ENCODE measurements at places on chromosomes 1 and 21.

GRCh38 chr1:172135978-172136610, 284.4 kb upstream of the C1orf105 start:
- DNase-seq, result no peak

GRCh38 chr1:230824551-230824918, 43.8 kb downstream of the C1orf198 start:
- DNase-seq, result no peak

- DNase-seq, result no peak
Observed at GRCh38 chr21:34280389-34280795, 83.4 kb upstream of the KCNE2 start.

- no peak for DNase-seq
Observed at GRCh38 chr1:79695138-79695537, 688.6 kb upstream of the ADGRL4 start.

DNA sequence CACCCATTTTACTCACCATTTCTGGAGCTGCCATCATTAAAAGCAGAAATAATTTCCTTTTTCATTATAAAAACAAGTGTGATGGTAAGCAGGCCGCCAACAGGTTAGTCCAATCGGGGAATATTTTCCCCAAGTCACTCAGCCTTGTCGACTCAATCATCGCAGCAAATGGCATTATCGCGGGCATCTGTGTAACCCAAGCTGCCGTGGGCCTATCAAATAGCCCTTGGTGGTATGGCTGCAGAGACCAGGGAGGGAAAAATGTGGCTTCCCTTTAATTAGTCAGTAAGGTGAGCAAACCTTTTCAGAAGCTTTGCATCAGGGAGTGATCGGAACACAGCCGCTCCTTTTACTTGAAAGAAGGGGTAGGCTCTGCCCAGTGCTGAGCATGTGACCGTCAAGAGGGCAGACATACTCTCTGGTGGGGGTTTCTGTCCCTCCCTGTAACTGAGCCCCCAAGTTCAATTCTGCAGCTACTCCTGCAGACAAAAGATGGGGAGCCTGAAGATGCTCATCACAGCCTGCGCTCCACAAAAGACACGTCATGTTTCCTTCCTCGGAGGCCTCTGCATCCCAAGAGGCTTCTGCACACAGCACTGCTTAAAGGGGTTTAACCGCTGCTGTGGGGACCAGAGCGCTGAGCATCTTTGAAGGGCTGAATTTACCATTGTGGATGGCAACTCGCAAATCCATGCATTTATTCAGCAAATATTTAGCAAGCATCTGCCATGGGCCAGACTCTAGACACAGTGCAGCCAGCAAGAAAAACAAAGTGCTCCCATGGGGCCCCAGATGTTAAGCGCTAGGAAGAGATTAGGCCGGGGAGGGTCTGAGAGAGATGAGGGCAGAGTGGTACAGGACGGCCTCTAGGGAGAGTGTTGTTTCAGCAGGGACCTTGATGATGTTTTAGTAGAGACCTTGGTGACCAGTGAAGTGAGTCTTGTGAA, 1.2 kb upstream of the TMPRSS3 start:
- no peak for DNase-seq

GRCh38 chr1:194476872-194477271, 1290.5 kb upstream of the B3GALT2 start:
- DNase-seq, result no peak

DNA sequence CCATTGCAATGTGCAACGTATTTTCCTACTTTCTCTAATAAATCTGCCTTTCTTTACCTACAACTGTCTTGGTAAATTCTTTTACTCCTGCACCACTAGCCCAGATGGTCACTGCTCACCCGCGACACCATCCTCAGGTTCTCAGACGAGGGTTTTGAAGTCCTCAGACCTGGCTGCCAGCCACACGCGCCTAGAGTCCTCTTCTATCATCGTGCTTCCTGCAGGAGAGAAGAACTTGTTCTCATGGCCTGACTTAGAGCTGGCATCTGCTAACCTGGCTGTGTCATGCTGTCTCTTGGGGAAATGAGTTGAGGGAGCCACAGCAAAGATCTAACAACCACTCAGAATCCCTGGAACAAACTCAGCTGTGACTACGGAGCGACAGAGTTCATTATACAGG, 30.3 kb upstream of the PGBD5 start:
- no peak for DNase-seq

GRCh38 chr1:1334835-1335234, 3.8 kb downstream of the TAS1R3 start:
- DNase-seq, result no peak

- no peak for DNase-seq
Observed at GRCh38 chr1:32972814-32973428, 8.3 kb upstream of the RNF19B start.

- DNase-seq, result no peak
Observed at GRCh38 chr1:23417570-23417969, 7.0 kb downstream of the TCEA3 start.

DNA sequence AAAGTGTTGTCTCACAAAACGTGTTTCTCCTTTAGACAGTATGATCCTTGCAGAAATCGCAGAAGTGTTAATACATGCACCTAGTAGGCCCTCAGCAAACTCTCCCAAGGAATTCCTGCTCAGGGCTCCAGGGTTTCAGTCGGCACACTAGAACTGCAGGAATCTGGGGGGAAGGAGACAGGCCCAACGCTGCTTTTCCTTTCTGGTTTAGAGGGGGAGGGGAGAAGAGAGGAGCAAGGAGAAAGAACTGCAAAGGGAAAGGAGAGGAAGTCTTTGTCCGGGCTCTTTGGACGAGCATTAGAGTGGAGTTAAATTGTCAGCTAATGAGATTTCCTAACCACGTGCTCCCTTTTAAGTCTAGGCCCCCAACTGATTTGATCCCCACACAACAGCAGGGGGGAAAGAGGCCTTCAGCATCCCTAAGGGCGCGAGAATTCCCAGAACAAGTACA, 103.7 kb upstream of the SOD1 start:
- no peak for DNase-seq

- peak; percentile 27 for DNase-seq
Observed at GRCh38 chr21:23130308-23130707, 2132.1 kb downstream of the NCAM2 start.

GRCh38 chr21:35529171-35529863, 480.2 kb upstream of the RUNX1 start:
- DNase-seq, result peak; percentile 16

GRCh38 chr1:9427388-9427787, 111.9 kb upstream of the SLC25A33 start:
- DNase-seq, result no peak

GRCh38 chr1:15066191-15066590, 87.4 kb upstream of the TMEM51 start:
- DNase-seq, result no peak

- DNase-seq, result no peak
Observed at GRCh38 chr1:79507770-79508169, 501.2 kb upstream of the ADGRL4 start.

GRCh38 chr1:43058545-43059360, 100.1 kb upstream of the SLC2A1 start:
- DNase-seq, result peak; percentile 58

- no peak for DNase-seq
Observed at GRCh38 chr1:211279340-211279739, 20.2 kb downstream of the RCOR3 start.

- DNase-seq, result peak; percentile 62
Observed at GRCh38 chr1:232477728-232478127, 152.2 kb downstream of the SIPA1L2 start.

DNA sequence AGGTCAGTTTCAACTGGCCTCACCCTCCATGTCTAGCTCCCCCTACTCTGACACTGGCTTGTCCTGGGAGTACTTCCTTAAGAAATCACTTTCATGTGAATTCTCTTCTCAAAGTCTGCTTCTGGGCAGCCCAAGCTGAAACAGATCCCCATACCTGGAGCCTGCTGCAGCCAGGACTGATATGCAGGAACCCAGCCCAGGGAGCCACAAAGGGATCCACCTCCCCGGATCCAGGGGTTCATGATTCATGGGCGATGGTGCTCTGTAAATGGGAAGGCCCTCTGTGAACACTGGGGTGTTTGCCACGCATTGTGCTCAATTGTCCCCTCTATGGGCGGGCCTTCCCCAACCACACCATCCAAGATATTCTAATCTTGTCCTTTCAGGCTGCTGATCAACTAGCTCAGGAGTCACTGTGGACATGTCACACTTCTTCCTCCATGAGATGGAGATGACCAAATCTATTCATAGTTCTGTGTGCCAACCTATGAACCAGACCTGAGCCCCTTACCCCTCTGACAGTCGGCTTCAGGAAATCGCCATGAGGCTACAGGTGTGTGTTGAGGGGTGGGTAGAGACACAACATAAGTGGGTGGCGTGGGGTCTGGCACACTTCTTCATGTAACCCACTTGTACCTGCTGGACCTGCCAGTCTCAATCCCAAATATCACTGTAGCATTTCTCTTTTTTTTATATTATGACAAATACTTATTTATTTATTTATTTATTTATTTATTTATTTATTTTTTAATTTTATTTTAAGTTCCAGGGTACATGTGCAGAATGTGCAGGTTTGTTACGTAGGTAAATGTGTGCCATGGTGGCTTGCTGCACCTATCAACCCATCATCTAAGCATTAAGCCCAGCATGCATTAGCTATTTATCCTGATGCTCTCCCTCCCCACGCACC, 41.8 kb downstream of the RUNX3 start:
- no peak for DNase-seq

DNA sequence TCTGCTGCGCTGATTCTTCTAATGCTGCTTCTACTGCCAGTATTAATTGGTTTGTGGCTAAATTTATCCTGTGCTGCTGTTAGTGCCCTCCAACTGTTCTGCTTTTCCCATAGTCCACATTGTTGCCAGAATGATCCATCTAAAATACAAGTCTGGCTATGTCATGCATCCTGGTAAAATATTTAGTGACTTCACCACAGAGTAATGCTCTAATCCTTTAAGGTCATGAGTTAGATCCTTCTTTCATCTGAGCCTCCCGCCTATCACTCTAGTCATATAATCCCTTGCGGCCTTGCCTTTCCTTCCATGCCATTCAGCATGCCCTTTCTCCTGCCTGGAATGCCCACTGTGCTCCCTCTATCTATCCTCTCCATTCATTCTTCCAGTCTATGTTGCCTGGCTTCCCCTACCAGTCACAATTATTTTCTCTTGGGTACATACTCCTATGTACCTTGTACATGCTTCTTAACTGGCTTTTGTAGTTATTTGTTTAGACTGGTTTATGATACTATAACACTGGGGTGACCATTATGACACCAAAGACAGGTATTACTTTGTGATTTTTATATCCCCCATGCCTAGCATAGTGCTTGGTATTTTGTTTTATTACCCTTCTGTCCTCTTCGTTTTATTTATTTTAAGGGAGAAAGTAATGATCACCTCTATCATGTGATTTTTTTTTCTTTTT, 144.0 kb downstream of the MAGI3 start:
- peak; percentile 84 for DNase-seq

GRCh38 chr1:45542591-45542990, 8.0 kb upstream of the AKR1A1 start:
- DNase-seq, result peak; percentile 39

- DNase-seq, result no peak
Observed at GRCh38 chr1:242089911-242090310, 91.0 kb upstream of the MAP1LC3C start.

GRCh38 chr1:94884106-94884505, 42.8 kb downstream of the CNN3 start:
- DNase-seq, result no peak

DNA sequence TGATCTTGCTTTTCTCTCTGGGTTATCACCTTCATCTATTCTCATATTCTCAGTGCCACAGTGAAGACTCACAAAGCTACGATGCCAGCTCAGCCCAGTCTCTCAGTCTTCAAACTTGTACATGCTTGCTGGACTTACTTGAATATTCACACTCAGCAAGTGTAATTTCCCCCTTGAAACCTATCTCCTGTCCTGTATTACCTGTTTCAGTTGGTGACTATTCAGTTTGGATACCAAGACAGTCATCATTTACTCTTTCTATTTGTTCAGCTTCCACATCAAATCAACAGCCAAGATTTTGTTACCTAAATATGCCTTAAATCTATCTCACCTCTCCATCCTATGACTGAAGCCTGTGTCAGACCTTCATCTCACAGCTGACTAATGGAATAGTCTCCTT, 209.7 kb downstream of the LRRC7 start:
- DNase-seq, result no peak

DNA sequence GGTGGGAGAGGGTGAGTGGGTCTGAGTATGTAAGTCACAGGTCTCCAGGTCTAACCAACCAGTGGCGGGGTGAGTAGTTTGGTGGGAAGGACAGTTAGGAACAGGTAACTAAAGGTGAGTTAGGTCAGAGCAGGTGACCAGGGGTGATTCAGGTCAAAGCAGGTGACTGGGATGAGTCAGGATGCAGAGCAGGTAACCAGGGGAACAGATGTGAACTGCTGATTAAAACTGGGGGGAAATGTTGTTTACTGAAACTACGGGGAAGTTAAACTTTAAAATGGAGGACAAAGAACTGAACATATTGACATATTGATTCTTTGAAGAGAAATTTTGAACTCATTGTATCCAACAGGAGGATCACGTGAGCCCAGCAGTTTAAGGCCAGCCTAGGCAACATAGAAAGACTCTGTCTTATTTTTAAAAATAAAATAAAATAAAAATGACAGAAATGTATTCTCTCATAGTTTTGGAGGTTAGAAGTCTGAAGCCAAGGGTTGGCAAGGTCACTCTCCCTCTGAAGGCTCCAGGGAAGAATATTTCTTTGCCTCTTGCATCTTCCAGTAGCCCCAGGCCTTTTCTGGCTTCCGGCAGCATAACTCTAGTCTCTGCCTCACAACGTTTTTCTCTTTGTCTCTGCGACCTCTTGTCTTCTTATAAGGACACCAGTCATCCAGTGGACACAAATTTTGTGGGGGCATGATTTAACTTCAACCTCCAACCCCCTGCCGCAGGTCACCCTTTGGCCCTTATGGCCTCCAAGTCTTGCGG, 64.3 kb upstream of the TINAGL1 start:
- DNase-seq, result no peak
